ENCODE measurements at places on chromosomes 4 and X. TPM values are rescaled to one million over a fixed set of nuclear protein-coding genes. Genes with fewer than 3 reads are reported as not detected.

KCND1 gene
- polyA plus RNA-seq, result 3.1 TPM

PHOX2B gene
- polyA plus RNA-seq, result not detected

GCNA gene
- polyA plus RNA-seq, result 0.38 TPM

ZNF185 gene
- 10.8 TPM for polyA plus RNA-seq
